ENCODE measurements at places on chromosomes 4 and X.

DNA sequence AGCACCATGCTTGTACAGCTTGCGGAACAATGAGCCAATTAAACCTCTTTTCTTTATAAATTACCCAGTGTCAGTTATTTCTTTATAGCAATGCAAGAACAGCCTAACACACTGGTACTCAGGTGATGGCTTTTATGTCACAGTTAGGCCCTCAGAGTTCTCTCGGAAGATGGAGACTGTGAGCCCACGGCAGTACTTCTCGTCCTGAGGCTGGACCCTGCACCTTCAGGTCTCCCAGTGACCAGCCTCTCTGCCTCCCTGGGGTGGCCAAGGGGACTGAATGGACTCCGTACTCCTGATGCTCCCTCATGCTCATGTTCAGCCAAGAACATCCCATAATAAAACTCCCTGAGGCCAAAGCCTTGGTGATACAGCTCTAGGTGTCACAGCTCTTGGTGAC lies 25.0 kb upstream of the PDLIM3 start:
- DNase-seq, result no peak

GRCh38 chr4:182113779-182114178 lies 129.4 kb upstream of the TENM3 start:
- no peak for DNase-seq

DNA sequence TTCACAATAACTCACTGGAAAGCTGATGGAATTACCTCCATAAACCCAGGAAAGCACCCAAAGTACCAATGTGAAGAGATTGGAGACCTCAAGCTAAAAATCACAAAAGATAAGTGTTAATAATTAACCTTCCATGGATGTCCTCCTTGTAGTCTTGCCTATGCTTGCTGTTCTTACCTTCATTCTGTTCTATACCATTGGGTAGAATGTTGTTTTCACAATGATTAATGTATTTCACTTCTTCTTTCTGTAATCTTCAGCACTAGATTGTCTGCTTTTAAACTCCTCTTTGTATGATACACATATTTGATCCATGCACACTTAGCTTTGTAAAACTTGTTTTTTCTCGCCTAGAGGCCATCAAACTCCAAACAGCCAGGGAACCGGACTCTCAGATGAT lies 570.3 kb downstream of the RAPGEF2 start:
- DNase-seq, result no peak

DNA sequence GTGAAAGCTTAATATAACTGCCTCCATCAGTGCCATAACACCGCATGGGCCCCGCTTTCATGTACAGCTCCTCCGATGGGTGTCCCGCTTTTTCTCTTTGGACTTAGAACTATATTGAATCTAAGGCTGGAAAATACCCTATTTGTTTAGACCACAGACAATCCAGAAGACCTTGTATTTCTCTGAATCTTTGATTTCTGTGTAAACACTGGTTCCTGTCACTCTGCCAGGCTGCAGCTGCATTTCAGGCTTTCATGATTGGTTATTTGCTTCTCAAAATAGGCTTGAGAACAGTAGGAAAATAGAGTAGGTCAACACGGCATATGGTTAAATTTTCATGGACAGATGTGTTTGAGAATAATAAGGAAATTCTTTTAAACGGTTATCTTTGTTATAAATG lies 80.0 kb downstream of the NWD2 start:
- DNase-seq, result no peak

- DNase-seq, result no peak
Measured at GRCh38 chr4:88952081-88952480, 104.9 kb downstream of the FAM13A start.

DNA sequence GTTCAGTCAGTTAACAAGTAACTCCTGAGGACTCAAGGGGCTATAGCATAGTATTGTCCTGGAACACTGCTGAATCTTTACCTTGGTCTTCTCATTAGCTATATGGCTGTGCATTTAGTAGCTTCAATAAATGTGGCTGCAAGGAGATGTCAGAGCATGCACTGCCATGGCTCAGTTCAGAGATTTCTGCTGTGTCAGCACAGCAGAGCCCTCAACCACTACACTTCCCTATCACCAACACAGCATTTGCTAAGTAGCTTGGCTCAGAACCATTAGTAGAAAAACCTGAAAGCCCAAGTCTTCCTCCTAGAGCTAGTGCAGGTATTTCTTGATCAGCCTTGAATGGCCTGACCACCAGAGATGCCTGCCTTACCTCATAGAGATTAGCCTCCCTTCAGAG lies 466.0 kb downstream of the IDS start:
- no peak for DNase-seq

DNA sequence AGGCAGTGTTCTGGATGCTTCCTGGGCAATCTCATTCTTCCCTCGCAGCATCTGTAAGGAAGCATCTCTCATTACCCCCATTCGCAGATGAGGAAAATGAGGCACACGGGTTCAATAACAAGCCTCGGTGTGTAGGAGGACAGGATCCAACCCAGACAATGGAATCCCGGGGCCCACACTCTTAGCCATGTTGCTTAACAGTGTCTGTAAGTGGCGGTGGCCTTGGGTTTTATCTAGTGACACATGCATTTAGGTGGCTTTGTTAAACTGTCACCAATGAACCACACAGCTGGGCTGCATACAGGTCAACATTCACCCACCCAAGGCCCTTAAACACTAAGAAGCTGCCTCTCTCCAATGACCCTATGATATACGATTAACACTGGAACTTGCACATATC lies 22.6 kb downstream of the RELL1 start:
- no peak for DNase-seq

DNA sequence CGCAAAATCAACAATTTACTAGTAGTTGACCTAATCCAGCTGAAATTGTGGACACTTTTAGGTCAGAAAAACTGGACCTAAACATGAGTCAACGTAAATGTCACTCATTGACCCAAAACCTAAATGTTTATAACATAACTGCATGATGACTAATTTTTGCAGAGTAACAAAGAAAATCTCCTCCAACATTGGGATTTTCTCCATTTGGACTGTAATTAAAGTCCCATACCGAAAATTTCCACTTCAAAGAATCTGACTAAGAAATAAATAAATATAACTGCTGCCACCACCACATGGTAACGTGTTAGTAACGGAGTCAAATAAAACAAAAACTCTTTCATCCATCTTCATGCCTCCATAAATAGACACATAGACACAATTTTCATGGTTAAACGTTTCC lies 1.9 kb downstream of the ADGRA3 start:
- DNase-seq, result no peak

DNA sequence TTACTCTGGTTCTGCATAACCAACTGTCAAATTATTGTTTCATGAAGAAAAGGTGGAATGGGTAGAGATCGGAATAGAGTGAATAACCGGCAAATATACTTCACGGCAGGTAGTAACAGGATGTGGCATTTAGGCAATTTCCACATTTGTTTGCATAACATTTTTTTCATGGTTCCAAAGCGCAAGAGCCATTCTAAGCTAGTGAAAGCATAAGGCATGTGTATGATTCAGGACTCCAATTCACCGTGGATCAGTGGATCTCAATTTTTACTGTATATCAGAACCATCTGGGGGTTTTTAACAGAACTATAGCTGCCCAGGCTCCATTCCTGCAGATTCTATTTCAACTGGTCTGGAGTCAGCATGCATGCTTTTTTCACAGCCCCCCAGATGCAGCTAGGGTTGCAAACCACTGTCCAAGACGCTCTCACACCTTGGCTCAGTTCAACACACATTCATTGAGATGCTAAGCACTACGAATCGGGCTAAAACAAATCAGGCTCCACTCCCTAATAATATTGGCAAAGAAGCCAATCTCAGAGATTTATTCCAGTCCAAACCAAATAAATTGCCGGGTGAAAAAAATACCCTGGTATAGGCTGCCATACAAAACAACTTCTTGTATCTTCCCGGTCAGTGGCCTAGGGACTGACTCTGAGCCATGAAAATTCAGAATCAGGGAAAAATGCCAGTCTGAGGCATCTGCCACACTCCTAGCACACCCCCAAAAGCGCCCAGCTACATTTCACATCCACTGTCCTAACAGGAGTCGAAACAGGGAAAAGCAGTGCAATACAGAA lies 30.0 kb downstream of the AFAP1 start:
- DNase-seq, result no peak

- DNase-seq, result no peak
Measured at GRCh38 chr4:74228691-74229640, 71.0 kb downstream of the MTHFD2L start.

DNA sequence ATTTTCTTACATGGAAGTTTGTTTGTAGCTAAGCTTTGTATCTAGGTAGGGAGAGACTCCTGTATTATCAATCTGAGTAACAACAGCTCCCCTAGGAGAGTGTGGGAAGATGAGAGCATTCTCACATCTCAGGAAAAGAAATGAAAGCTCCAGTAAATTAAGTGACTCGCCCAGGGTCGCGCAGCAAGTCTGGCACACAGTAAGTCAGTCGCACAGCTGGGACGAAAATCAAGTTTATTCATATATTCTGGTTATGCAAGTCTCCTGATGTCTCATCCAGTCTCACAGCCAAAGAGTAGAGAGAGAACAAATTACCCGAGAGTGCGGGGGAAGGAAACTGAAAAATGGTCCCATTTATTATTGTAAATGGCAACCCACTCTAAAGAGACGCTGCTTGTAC lies 216.1 kb downstream of the STK32B start:
- no peak for DNase-seq

All from ascending aorta (tissue), 2 donors.